Activated CD4-positive, alpha-beta T cell treated with anti-CD3 and anti-CD28 coated beads, Interleukin-2, amount 10 ng/mL, durations not matched to agents 7 days and 5 days (primary cell): ENCODE measurements at places on chromosomes 6 and 20.
A peak's percentile ranks its signal among the peaks of the same experiment; 100 is the strongest.

DNA sequence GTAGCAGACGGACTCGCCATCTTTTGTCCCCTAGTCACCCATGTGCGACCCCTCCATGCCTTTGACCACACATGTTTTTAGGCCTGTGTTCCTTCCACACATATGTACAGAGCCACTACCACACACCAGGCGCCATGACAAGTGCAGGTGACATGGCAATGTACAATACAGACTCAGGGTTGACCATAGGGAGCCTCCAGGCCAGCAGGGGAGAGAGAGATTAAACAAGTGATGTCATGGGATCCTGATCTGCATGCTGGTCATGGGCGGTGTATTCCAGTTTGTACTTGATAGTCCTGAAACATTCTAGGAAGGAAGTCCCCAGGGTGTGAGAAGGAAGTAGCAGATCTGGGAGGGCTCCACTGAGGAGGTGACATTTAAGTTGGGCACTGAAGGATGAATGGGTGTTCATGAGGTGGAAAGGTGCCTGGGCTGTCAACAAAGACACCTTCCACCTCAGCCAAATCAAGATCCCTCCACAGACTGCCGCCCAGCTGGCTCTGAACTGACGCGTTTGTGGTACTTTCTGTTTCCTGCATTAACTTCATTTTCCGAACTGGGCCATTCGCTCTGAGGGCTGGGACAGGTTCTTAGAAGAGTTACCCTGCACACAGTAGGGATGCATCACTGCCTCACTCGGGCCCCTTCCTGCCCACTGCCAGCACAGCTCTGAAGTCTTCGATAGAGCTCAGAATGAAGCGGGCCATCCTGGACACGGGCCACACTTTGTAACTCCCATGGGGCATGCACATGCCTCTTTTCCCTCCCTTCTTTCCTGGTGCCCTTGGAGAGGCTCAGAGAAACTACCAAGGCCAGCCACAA lies 94.0 kb downstream of the NOL4L start:
- H3K4me3 ChIP-seq: no peak overlapping the region
- no peak for DNase-seq
- no peaks in the 10 kb centered on the region for H3K27me3 ChIP-seq
- H3K4me1 ChIP-seq: peaks cover 11% of the 10 kb centered on the region

- peaks cover 14% of the 10 kb centered on the region for H3K27me3 ChIP-seq
- no peak overlapping the region for H3K4me3 ChIP-seq
- no peaks in the 10 kb centered on the region for H3K4me1 ChIP-seq
- DNase-seq: no peak
- no peaks in the 10 kb centered on the region for H3K36me3 ChIP-seq
These were observed 4.7 kb upstream of the PBOV1 start for GRCh38 chr6:138222901-138223546.

- peak; percentile 77 for DNase-seq
- H3K4me3 ChIP-seq: peak overlapping the region; percentile 84
- no peaks in the 10 kb centered on the region for H3K27me3 ChIP-seq
- H3K4me1 ChIP-seq: peaks cover 90% of the 10 kb centered on the region
These were observed 12.5 kb downstream of the PRDM1 start for GRCh38 chr6:106098383-106099234.

DNA sequence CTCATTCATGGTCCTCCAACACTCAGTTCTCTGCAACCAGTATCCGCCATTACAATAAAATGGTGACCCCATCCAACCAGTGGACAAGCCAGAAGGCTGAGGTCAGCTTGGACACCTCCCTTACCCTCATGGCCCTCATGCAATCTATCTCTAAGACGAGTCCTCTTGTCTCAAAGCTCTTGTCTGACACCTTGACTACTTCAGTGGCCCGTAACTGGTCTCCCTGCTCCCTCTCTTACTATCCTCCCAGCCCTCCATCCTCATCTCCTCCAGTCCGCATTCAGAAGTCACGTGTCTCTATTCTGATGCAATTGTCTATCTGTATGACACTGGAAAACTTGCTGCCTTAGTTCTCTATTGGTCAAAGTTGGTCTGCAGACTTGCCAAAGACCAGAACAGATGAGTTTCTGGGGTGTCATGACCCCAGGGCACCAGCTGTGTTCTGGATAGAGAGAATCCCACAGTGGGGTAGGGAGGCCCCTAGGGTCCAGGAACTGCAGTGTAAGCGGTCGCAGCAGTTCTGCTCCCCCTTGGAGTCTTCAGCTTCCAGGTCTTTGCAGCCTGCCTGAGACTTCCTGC lies 59.6 kb upstream of the RNF24 start:
- peaks cover 6% of the 10 kb centered on the region for H3K36me3 ChIP-seq
- peaks cover 44% of the 10 kb centered on the region for H3K4me1 ChIP-seq
- DNase-seq: no peak
- peaks cover 17% of the 10 kb centered on the region for H3K27me3 ChIP-seq
- no peak overlapping the region for H3K4me3 ChIP-seq

DNA sequence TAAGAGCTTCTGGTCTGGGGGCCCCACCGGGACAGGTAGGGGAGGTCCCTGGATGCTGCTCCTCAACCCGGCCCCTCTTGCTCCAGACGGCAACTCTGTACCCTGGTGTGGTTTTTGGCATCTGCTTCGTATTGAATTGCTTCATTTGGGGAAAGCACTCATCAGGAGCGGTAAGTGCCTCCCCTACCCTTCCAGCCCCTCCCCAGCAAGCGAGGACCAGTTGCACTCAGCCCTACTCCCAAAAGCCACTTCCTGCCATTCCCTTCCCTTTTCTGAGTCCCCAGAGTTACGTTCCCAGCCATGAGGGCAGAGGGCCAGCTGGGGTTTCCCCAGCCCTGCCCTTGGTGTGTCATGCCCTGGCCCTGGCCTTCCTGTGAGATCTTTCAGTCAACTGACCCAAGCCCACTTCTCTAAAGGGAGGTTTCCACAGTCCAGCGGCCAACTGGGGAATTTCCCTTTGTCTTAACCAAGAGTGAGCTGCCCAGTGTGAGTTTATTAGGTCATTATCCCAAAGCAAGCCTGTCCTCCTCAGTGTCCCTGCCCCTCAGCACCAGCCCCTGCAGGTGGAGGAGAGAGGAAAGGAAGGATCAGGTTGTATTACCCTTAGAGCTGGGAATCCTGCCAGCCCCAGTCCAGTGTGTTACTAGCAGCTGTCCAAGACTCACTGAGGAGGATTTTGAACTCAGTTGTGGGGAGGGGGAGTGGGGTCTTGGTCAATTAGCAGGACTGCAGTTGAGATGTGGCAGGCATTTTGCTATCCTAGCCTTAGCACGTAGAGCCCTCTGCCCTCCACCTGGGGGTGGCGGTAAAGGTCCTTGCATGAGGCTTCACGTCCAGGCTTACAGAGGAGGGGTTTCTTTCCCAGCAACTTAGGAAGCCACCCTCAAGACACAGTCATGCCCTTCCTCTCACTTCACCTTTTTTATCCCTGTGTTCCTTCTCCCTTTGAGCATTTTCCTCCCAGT lies 45.8 kb downstream of the TM9SF4 start:
- peak; percentile 25 for DNase-seq
- H3K27ac ChIP-seq: peak overlapping the region; percentile 27
- H3K4me3 ChIP-seq: no peak overlapping the region
- peaks cover 40% of the 10 kb centered on the region for H3K36me3 ChIP-seq
- H3K4me1 ChIP-seq: no peaks in the 10 kb centered on the region

DNA sequence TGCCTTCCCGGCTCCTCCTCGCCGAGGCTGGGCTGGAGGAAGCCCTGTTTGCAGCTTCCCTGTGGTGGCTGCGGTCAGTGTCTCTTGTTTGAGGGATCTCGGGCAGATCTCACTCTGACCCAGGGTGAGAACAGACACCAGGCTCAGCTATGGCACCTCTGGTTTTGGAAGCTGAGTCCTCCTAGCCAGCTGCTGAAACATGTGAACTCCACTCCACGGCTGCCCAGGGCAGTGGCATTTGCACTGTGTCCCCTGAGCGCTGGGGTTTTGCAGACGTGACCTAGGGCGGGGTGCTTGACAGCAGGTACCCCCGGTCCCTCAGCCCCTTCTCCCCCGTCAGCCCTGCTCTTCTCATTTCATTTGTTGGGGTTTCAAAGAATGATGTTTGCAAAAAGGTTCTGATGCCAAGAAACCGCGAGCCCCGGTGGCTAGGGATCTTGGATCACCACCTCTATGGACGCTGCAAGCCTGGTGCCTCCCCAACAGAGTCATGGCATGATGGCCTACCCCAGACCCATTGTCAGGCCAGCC lies 55.0 kb upstream of the DACT2 start:
- no peak overlapping the region for H3K4me3 ChIP-seq
- no peak overlapping the region for H3K27ac ChIP-seq
- H3K27me3 ChIP-seq: no peaks in the 10 kb centered on the region
- no peaks in the 10 kb centered on the region for H3K36me3 ChIP-seq

GRCh38 chr6:39530201-39530759 lies 194.9 kb downstream of the KIF6 start:
- H3K4me1 ChIP-seq: peaks cover 7% of the 10 kb centered on the region
- H3K27ac ChIP-seq: no peak overlapping the region
- no peak for DNase-seq
- H3K36me3 ChIP-seq: no peaks in the 10 kb centered on the region
- peaks cover 23% of the 10 kb centered on the region for H3K27me3 ChIP-seq

DNA sequence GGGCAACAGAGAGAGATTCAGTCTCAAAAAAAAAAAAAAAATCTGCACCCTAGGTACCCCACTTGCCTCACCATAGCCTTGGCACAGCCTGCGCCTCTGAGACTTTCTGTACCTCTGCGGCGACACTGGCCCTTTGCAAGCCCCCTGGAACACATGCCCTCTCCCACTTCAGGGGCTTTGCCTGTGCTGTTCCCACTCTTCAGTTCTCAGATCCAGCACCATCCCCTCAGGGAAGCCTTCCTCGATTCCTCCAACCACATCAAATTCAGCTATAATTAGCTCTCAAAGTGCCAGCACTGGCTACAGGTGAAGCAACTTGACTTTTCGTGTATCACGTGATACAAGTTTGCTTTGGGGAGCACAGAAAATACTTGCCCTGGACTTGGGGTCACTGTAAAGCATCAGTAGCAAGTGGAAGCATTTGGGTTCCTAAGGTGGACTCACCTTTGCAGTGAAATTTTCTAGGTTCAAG lies 2.1 kb upstream of the UBE2V1 start:
- H3K4me1 ChIP-seq: peaks cover 59% of the 10 kb centered on the region
- no peaks in the 10 kb centered on the region for H3K27me3 ChIP-seq
- DNase-seq: no peak
- H3K36me3 ChIP-seq: peaks cover 17% of the 10 kb centered on the region
- peak overlapping the region; percentile 92 for H3K27ac ChIP-seq

DNA sequence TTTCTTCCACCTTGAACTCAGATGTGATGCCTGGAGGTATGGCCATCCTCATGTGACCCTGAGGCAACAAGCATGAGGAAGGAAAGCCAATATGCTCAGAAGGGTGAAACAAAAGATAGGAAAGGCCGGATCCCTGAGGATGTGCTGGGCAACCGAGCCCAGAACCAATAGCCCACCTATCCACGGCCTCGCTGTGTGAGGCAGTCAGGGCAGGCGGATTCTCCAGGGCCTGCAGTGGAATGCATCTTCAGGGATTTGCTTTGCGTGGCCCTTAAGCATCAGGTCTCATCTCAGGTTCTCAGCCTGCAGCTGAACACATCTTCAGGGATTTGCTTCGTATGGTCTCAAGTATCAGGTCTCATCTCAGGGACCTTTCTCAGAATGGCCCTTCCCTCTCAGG lies 139.8 kb downstream of the ANKRD60 start:
- DNase-seq: no peak
- H3K27ac ChIP-seq: no peak overlapping the region
- no peaks in the 10 kb centered on the region for H3K4me1 ChIP-seq
- no peaks in the 10 kb centered on the region for H3K36me3 ChIP-seq
- H3K4me3 ChIP-seq: no peak overlapping the region

- no peaks in the 10 kb centered on the region for H3K36me3 ChIP-seq
- H3K27me3 ChIP-seq: no peaks in the 10 kb centered on the region
- no peaks in the 10 kb centered on the region for H3K4me1 ChIP-seq
- H3K4me3 ChIP-seq: no peak overlapping the region
- DNase-seq: no peak
These were observed 436.7 kb downstream of the MEI4 start for GRCh38 chr6:78089531-78089930.

GRCh38 chr6:155317186-155317585 lies 2.9 kb upstream of the TFB1M start:
- no peaks in the 10 kb centered on the region for H3K27me3 ChIP-seq
- peaks cover 34% of the 10 kb centered on the region for H3K4me1 ChIP-seq
- H3K4me3 ChIP-seq: no peak overlapping the region
- peaks cover 10% of the 10 kb centered on the region for H3K36me3 ChIP-seq
- H3K27ac ChIP-seq: no peak overlapping the region
- no peak for DNase-seq

DNA sequence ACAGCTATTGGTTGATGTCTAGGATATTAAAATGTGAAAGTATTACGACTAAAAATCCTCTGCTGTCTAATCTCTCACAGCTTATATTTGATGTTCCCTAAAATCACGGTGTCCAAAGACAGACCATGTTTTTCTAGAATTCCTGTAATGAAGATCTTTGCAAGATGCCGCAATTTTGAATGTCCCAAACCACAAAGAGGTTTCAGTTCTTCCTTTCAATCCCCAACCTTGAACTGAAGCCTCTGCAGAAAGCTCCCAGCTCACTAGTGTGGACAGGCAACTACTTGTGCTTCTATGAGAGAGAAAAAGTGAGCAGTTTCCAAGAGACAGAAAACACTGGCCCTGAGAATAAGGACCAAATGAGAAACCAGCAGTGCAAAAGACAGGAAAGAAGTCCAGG lies 370.1 kb downstream of the FOXA2 start:
- no peaks in the 10 kb centered on the region for H3K4me1 ChIP-seq
- no peak for DNase-seq
- no peaks in the 10 kb centered on the region for H3K36me3 ChIP-seq
- H3K27me3 ChIP-seq: no peaks in the 10 kb centered on the region
- H3K27ac ChIP-seq: no peak overlapping the region
- H3K4me3 ChIP-seq: no peak overlapping the region

DNA sequence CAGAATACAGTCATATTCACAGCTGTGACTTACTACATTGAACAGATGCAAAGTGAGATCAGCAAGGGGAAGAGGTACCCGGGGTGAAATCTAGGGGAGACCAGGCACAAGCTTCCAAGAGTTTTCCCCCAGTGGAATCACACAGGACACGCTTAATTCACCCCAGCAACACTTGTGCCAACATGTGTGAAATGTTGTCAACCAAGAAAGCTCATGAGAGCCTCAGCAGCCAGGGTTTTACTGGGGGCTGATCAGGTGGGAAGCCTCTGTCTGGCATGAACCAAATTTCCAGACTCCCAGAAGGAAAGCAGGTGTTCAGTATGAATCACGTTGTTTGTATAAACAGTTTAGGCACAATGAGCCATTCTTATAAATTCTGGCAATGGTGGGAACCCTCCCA lies 6.9 kb upstream of the RTF2 start:
- peaks cover 61% of the 10 kb centered on the region for H3K4me1 ChIP-seq
- H3K4me3 ChIP-seq: no peak overlapping the region
- H3K27ac ChIP-seq: no peak overlapping the region
- H3K36me3 ChIP-seq: peaks cover 16% of the 10 kb centered on the region
- H3K27me3 ChIP-seq: no peaks in the 10 kb centered on the region
